ENCODE measurements at places on chromosomes 7 and 10.

DNA sequence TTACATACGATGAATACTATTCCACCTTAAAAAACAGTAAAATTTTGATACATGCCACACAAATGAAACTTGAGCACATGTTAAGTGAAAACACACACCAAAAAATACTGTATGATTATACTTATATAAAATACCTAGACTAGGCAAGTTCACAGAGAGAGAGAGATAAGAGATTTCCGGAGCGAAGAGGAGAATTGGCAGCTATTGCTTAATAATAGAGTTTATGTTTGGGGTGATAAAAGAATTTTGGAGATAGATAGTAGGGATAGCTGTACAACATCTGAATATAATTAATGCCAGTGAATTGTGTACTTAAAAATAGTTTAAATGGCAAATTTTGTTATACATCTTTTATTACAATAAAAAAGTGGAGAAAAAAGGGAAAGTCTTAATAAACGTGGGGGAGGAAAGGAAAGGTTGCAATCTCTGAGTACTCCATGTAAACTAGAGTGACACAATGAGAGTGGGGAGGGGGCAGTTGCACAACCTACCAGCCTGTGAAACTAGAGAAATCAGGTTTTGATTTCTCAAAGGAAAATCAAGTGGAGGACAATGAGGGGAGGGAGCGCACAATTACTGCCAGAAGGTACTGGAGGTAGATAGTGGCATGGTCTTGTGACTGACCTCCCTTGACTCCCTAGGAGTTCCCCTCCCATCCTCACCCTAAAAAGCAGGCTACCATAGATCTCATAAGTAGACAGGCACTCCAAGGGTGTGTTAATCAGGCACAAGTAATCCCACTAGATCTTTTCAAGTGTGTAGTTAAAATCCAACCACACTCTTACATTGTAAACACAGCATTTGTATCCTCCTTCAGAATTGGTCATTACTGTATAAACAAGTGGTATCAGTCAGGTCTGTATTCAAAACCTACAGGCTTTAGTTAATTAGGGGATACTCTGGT lies 31.6 kb upstream of the ANK3 start:
- DNase-seq = no peak

DNA sequence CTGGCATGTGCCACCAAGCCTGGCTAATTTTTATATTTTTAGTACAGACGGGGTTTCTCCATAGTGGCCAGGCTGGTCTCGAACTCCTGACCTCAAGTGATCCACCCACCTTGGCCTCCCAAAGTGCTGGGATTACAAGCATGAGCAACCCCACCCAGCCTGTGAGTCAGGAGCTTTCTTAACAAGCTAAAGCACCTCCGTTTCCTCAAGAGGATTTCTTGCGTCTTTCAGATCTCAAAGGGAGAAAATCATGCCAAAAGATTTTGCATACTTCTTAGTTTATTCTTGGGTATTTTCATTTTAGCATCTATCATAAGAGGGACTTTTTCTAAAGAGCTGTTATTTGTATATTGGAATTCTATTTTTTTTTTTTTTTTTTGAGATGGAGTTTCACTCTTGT lies 47.9 kb upstream of the FOXK1 start:
- no peak for DNase-seq

GRCh38 chr10:35693800-35694199 lies 51.7 kb upstream of the FZD8 start:
- no peak for DNase-seq

GRCh38 chr7:44587843-44588711 lies 6.0 kb upstream of the TMED4 start:
- no peak for DNase-seq

DNA sequence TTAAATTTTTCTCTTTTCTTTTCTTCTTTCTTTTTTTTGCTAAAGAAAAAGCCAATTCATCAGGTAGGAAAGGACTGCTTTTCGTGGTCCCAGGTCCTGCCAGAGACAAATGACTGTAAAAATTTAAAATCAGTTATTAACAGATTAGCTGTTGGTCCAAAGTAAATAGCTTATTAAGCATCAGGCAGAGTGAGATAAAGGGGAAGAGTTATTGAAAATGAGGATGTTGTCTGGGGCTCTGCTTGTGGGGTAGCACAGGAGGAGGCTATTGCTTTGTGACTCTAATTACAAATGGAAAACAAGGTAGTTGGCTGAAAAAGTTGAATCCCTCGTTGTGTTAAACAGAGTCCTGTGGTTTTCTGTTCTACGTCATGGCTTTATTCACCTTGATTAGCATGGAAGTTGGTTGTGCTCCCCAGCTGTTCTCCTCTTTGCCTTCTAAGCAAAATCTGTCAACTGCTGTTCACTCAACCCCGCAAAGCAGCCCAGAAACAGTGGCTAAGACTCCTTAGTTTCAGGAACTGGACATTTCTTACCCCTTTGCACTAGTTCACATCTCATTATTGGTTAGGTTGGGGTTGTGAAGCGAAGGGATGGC lies 128.9 kb downstream of the SNX10 start:
- no peak for DNase-seq
